ENCODE measurements at places on chromosomes 2 and 18.

- DNase-seq, result no peak
Measured at GRCh38 chr2:238968616-238969384, 120.9 kb downstream of the TWIST2 start.

- DNase-seq, result no peak
Measured at GRCh38 chr2:72712304-72712703, 113.5 kb downstream of the EXOC6B start.

DNA sequence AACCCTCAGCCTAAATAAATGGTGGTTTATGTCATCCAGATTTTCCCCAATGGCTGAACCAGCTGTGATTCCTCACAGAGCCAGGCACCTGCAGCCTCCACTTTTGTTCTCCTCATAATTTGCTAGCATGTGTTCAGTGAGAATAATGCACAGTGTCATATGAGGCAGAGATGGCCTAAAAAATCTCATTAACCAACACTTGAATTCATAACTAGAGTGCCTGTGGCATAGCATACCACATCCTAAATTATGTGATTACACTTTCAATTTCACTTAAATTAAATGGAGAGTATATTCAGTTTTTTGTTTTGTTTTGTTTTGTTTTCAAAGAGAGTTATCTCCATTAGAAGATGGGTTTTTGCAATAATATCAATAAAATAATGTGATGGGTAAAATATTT, 488.0 kb downstream of the CBLN2 start:
- no peak for DNase-seq

- no peak for DNase-seq
Measured at GRCh38 chr2:54289917-54290316, 33.9 kb upstream of the TSPYL6 start.

- no peak for DNase-seq
Measured at GRCh38 chr2:43387092-43388062, 161.0 kb upstream of the ZFP36L2 start.

DNA sequence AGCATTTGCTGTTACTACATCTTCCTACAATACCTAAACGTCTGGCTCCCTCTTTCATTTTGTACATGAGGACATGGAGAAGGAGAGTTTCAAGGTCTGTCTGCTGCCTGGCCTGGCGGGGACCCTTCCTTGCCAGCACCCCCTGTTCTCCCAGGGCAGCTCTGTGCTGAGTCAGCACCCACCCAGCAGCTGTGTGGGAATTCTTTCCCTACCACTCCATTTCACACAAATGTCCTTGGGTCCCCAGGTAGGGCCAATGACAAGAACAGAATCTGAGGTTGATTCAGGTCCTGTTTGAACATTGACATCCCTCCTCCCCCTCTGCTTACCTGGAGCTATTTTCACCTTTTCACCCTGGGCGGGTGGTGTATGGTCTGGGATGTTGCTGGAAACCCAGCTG, 129.9 kb upstream of the ITGA6 start:
- no peak for DNase-seq

DNA sequence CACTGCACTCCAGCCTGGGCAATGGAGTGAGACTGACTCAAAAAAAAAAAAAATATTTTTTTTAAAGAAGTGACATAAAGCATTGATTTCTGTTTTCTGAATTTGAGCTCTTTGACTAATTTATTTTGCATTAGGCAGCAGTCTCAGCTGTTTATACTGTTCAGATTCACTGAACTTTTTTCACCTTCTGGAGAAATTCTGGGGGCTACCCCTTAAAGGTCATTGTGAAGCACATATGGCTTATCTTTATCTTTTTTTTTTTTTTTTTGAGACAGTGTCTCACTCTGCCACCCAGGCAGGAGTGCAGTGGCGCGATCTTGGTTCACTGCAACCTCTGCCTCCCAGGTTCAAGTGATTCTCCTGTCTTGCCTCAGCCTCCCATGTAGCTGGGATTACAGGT, 12.9 kb downstream of the PHLPP1 start:
- no peak for DNase-seq

DNA sequence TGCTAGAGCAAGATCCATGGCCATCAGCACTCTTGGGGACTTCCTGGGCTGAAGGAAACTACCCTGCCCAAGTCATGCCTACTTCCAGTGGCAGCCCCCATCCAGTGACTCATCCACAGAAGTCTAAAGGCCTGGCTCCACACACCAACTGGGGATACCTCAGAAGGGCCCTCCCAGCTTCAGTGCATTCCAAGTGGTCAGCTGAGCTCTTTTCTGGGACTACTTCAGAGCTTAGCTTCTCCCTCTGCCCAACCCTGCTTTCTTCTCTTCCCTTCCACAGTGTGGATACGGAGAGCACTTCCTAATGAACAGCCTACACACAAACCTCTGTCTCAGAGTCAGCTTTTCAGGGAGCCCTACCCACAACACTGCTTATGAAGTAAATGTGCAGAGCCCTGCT, 66.5 kb downstream of the CLHC1 start:
- DNase-seq, result no peak

GRCh38 chr2:202818321-202818720, 53.2 kb downstream of the ICA1L start:
- DNase-seq, result no peak

GRCh38 chr2:68743531-68743930, 8.9 kb downstream of the ARHGAP25 start:
- DNase-seq, result no peak

GRCh38 chr2:20616341-20616871, 34.5 kb downstream of the HS1BP3 start:
- no peak for DNase-seq

DNA sequence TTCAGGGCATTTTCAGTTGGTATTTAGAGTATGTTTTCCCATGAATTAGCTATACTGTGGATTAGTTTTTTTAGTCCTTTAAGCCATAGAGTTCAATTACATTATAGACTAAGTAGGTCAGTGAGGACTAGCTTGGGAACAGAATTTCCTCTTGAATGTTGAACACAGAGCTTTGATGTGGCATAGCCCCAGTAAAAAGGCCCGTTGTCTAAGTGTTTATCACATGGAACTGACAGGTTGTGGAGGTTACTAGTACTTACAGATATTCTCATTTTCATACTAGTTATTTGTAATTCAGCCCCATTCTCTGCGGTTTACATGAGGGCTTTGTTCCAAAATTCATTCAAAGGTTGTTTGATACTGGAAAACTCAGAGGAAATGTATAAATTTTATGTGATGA, 6.2 kb downstream of the INSIG2 start:
- no peak for DNase-seq

DNA sequence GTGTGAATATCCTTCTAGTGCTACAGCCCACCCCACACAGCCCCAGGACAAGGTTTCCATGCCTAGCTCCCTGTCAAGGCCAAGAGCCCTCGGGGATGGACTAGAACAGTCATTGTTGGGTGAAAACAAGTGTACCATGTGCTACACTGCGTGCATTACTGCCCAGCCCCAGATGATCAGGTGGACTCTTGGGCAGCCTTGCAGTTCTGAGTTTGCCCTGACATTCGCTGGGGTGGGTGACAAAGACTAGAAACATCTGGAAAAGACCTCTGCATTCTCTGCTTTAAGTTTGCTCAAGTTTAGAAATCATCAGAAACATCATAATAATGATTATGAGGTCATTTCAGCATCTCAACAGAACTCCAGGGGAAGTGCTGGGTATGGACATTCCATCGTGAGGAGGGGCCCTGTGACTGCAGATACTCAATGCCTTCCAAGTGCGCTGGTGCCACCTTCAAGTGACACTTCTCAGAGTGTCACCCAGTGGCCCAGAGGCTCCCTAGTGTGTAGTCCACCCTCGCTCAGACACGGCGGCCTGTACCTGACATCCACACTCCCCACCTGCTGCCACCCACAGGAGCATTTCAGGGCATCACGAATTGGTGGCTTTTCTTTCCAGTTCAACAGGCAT, 5.3 kb upstream of the PXDN start:
- DNase-seq, result no peak

GRCh38 chr2:30691091-30691947, 115.9 kb downstream of the CAPN13 start:
- DNase-seq, result no peak

- DNase-seq, result no peak
Measured at GRCh38 chr2:101410746-101411145, 23.4 kb upstream of the CREG2 start.

DNA sequence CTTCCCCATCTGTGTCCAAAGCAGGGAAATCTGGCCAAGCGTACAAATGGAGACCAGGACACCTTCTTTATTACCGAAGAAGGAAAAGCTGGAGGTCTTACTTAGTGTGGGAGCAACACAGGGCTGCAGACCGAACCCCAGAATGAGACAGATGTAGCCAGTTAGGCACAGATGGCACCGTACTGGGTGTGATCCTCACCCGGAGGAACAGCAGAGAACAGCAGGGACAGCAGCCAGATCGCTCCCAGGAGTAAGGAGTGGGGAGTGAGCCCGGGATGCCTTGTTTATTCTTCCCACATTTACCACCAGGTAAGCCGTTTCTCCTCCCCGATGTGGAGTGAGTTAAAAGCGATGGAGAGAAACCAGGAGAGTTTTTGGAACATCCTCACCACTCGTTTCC, 150.7 kb upstream of the SPRED2 start:
- no peak for DNase-seq

All from hypothalamus (tissue), 51 donors.